ENCODE measurements at places on chromosomes 4 and X.

- DNase-seq = peak; percentile 46
Measured at GRCh38 chr4:128653527-128654444, 155.7 kb upstream of the JADE1 start.

GRCh38 chr4:98643755-98644154, 14.7 kb downstream of the TSPAN5 start:
- no peak for DNase-seq

DNA sequence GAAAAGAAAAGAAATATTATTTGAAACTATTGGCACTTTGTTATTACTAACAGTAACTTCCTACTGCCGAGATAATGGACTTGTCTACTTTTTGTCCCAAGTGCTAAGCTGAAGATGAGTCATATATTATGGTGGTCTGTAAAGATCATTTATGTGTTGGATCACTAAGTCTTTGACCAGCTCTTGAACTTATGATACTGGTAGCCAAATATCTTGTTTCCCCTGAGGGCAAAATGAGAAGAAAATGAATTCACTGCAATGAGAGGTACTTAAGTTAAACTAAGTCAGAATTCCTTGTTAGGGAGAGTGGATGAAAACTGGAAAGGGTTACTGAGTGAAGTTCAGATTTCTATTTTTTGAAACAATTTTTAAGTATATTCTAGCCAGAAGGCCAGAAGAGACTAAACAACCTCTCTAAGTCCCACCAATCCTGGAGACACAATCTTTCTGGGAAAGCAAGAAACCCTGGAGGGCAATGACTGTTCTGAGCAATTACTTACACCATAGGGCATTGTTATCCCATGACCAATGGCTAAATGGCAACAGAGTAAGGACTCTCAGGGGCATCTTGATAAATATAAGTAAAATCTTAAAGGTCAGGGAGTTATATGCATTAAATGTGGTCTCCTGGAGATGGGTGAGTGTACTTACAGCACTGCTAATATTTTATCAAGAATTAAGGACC, 287.7 kb downstream of the STIM2 start:
- DNase-seq = peak; percentile 14

GRCh38 chrX:5702890-5703289, 525.8 kb downstream of the NLGN4X start:
- DNase-seq = no peak

GRCh38 chrX:13110433-13111324, 66.3 kb upstream of the FAM9C start:
- peak; percentile 89 for DNase-seq

DNA sequence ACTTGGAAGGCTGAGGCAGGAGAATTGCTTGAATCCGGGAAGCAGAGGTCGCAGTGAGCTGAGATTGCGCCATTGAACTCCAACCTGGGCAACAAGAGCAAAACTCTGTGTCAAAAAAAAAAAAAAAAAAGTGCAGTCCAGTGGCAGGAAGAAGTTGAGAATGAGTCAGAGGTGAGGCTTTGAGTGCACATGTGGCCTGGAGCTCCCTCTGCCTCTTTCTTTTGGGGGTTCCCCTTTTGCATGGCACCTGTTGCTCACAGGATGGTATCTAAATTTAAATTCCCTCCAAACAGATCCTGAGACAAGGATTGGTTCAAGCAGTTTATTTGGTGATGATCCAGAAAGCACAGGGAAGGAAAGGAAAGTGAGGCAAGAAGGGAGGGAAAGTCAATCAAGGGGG, 151.4 kb upstream of the STX18 start:
- DNase-seq = no peak

All from fibroblast of upper back skin (primary cell).